Progenitor cell of endocrine pancreas (in vitro differentiated cells): ENCODE measurements at places on chromosomes 5 and 9. TPM values are rescaled to one million over a fixed set of nuclear protein-coding genes. Genes with fewer than 3 reads are reported as not detected.

STING1 gene
- 0.53 TPM in 1 of 2 replicates, not detected in the other for total RNA-seq

CTXN3 gene
- not detected in 2 replicates for total RNA-seq

LPAR1 gene
- total RNA-seq: 16.2 and 17.4 TPM in 2 replicates

SH3TC2 gene
- total RNA-seq: 1.4 and 2.1 TPM in 2 replicates

DNA sequence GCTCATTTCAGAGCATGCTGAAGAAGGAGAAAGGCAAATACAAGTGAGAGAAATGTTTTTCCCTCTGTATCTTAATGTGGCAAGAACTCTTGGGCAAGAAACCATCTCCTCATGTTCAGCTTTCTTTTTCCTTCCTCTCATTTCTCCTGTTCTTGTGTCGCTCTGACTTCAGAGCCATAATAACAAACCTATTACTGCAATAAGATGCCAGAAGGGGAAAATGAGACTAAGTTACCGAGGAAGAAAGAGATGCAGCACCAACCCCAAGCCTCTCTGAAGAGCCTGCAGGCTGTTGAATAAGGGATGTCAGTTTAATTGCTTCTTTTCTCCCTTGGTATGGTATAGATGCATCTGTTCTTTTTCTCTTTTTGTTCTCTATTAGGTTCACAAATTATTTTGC, 170.1 kb upstream of the GLRA1 start:
- DNase-seq: no peak

- DNase-seq: no peak
These were observed 65.6 kb upstream of the IRX2 start for GRCh38 chr5:2817031-2817603.

DNA sequence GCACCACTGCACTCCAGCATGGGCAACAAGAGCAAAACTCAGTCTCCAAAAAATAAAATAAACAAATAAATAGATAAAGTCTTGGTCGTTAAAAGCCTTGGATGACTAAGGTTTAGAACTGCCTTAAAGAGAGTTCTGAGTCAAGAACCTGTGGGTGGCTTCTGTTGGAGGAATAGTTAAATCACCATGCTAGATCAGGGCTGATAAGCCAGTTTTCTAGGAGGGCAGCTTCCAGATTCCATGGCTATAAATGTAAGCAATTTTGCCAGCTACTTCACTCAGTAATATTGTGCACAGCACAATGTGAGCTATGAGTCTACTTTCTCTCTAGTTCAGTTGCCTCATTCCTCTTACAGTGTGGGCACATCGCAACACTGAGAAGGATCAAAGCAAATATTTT, 242.1 kb upstream of the NUDT12 start:
- DNase-seq: no peak

DNA sequence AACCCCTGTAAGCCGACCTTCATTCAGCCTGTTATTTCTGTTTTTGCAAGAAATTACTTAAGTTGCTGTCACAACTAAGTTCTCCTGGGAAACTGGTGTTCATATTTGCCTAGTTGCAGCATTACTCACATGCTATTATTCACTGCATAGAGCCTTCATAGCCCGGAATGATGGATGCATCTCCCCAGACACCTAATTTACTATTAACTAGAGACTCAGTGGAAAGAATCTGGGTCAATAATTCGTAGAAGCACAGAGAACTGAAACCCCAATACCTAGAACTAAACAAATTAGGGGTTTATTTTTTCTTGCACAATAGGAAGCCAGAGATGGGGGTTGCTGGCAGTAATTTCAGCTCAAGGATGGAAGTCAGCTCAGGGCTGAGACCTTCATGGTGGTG, 45.7 kb upstream of the FAM170A start:
- DNase-seq: no peak

DNA sequence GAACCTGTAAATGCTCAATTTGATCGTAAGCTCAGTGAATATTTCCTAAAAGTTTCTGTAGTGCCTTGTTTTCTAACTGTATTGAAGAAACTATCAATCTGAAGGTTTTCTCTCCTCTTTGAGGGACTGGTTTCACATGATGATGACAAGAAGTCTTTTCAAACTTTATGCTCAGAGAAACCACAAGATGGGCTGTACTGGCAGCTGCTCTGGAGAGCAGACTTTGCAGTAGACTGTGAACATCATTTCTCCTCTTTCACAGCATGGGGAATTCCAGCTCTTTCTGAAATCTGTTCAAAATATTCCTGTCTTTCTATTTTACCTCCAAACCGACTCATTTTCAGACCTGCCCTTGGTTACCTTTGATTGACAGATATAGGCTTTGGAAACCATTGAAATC, 194.4 kb downstream of the IZUMO3 start:
- DNase-seq: no peak

DNA sequence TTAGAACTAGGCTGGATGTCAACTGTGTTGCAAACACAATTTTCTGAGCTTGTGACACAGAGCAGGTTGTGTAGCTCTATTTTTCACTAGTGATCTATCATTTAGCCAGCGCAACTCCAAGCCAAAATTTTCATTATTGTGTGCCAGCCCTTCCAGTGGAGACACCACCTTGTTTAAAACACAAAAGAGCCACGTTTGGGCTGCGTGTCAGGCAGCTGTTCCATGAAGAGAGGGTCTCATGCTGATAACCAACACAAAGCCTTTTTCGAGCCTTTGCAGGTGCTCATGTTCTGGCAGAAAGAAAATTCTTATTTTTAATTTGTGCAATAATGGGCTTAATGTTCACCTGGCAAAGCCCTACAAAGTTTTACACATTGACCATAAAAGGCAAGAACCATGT, 237.6 kb upstream of the RGMB start:
- no peak for DNase-seq

GRCh38 chr5:136364307-136364706, 1.0 kb downstream of the TRPC7 start:
- no peak for DNase-seq

DNA sequence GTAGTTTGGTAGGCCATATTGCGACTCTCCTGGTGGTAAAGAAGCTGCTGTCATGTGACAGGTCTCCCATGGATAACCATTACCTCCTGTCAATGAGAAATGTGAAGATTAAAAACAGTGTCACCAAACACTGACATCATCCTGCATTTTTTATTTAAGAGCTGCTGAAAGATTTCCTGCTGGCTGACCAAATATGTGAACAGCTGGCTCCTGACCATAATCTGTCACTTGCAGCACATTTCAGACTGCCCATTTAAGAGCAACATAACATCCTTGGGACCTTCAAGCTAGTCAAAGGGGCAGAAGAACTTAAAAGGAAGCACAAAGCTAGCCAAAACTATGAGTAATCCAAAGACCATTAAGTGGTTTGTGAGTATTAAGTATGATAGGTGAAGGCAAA, 288.0 kb downstream of the IZUMO3 start:
- no peak for DNase-seq

DNA sequence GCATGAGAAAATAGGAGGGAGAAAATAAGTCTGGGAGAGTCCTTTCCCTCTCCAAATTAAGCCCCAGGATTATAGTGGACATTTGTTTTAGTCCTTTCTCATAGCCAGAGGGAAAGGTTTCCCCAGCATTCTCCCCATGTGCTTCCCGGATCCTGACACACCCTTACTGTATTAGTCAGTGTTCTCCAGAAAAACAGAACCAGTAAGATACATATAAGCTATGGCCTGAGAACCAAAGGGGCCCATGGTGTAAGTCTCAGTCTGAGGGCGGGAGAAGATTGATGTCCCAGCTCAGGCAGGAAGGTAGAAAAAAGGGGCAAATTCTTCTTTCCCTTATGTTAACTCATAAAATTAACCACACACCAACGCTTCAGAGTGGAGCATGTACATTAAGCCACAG, 25.6 kb upstream of the SPATA31D4 start:
- no peak for DNase-seq

- DNase-seq: no peak
These were observed 17.8 kb upstream of the ZNF618 start for GRCh38 chr9:113858282-113858681.
